ENCODE measurements at places on chromosomes 3 and 15. TPM values are rescaled to one million over a fixed set of nuclear protein-coding genes. Genes with fewer than 3 reads are reported as not detected.

The CAMK1 gene
- 50.6 TPM for total RNA-seq

The GPR156 gene
- total RNA-seq = not detected

The EFCC1 gene
- 0.07 TPM for total RNA-seq

The MYO5C gene
- total RNA-seq = 1.2 TPM

The GOLGA6A gene
- total RNA-seq = not detected

The TLR9 gene
- not detected for total RNA-seq

The NR2E3 gene
- total RNA-seq = not detected

The PTPRG gene
- 0.84 TPM for total RNA-seq

The LRRK1 gene
- total RNA-seq = 0.64 TPM

The BLM gene
- total RNA-seq = 57.8 TPM

The KLHL40 gene
- total RNA-seq = not detected

The SRGAP3 gene
- 7.1 TPM for total RNA-seq

The NPAP1 gene
- total RNA-seq = not detected

The GRK7 gene
- total RNA-seq = not detected

The CACNA1D gene
- 4.5 TPM for total RNA-seq

The FOXL2 gene
- not detected for total RNA-seq

The RAD18 gene
- 34.5 TPM for total RNA-seq

The CYP1A1 gene
- 1.0 TPM for total RNA-seq

The CPNE9 gene
- total RNA-seq = 0.36 TPM

The SERINC4 gene
- total RNA-seq = 0.23 TPM

The CLDN18 gene
- total RNA-seq = not detected

The TMEM212 gene
- total RNA-seq = not detected

The NEK10 gene
- 1.5 TPM for total RNA-seq

The CHRM5 gene
- total RNA-seq = not detected

The RYR3 gene
- total RNA-seq = not detected

The CCDC54 gene
- not detected for total RNA-seq

The CCR8 gene
- 12.6 TPM for total RNA-seq

The KCNAB1 gene
- not detected for total RNA-seq

The SLC12A8 gene
- total RNA-seq = 0.18 TPM

The TRIM69 gene
- total RNA-seq = 55.7 TPM

The ARHGAP31 gene
- total RNA-seq = 3.0 TPM

The IGSF11 gene
- 0.14 TPM for total RNA-seq

The STRIT1 gene
- total RNA-seq = not detected

The NMNAT3 gene
- 0.80 TPM for total RNA-seq

The SPINK8 gene
- not detected for total RNA-seq

The SLC51A gene
- total RNA-seq = not detected

The ATP8B4 gene
- total RNA-seq = 22.5 TPM

The HEG1 gene
- total RNA-seq = 36.0 TPM

The APBA2 gene
- total RNA-seq = 7.0 TPM

The HTR3E gene
- not detected for total RNA-seq

The C3orf49 gene
- total RNA-seq = not detected

The IQCF5 gene
- total RNA-seq = not detected

The ATP2B2 gene
- not detected for total RNA-seq
